T-helper 2 cell (primary cell): ENCODE measurements at places on chromosomes 3 and 15.

GRCh38 chr15:70513819-70514218 lies 249.5 kb downstream of the UACA start:
- DNase-seq: no peak

DNA sequence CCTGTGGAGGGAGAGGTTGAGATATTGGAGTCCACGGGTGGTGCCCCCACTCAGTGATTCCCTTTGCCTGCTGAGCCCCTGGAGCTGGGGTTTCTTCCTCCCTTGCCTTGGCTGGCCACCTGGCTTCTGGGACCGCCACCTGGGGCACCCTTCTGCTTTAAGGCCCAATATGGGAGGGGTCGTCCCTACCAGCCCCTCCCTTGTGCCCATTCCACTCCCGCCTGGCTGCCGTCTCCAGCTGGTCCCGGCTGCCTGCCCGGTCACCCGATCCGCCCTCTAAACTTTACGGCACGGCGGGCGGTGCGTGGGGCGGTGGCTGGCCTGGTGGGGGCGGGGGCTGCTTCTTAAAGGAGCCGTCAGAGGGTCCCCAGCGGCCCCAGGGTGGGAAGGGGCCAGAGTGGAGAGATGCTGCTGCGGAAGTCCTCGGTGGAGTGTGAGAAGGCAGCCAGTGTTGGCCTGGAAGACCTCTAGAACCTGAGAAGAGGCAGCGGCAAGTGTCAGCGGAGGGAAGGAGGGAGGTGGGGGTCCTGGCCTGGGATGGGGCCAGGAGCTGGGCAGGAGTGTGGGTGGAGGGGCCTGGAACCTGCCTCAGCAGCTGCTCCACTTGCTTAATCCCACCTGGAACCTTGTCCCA lies 1.6 kb upstream of the SEMA3B start:
- DNase-seq: no peak

GRCh38 chr3:134375582-134376384 lies 1.5 kb upstream of the AMOTL2 start:
- no peak for DNase-seq

DNA sequence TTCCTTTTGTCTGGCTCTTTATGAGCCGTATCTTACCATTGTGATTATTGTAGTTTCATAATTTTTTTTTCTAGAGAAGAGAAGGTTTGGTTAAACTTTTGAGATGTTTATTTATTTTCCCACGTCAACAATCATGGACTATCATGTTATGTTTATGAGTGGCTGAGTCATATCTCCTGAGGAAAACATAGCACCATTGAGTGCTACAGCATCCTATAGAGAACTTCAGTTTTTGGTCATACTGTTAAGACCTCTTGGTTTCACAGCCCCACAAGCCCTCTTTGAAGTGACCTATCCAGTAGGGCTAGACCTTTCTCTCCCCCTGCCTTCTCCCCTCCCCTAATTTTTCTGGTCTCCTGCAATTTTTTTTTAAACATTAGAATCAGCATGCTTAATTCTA lies 20.8 kb downstream of the PIK3CA start:
- DNase-seq: no peak

- no peak for DNase-seq
Measured at GRCh38 chr3:53695324-53695690, 150.9 kb downstream of the CHDH start.

GRCh38 chr3:53633197-53633787 lies 138.9 kb downstream of the CACNA1D start:
- DNase-seq: no peak

DNA sequence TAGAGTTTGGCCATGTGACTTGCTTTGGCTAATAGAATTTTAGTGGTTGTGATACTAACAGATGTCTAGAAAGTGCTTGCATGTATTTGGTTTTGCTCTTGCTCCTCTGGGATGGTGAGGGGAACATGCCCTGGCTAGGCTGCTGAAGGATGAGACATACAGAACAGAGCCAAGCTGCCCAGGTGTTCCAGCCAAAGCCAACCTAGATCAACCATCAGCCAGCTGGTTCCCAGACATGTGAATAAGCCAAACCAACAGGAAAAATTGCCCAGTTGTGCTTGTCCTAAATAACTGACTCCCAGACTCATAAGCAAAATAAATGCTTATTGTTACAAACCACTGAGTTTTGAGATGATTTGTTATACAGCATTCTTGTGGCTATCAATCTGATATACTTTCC lies 292.6 kb downstream of the SUCLG2 start:
- no peak for DNase-seq
